ENCODE measurements at places on chromosomes 7 and 10. TPM values are rescaled to one million over a fixed set of nuclear protein-coding genes. Genes with fewer than 3 reads are reported as not detected.

The INHBA gene
- 41.5 TPM for total RNA-seq

DNA sequence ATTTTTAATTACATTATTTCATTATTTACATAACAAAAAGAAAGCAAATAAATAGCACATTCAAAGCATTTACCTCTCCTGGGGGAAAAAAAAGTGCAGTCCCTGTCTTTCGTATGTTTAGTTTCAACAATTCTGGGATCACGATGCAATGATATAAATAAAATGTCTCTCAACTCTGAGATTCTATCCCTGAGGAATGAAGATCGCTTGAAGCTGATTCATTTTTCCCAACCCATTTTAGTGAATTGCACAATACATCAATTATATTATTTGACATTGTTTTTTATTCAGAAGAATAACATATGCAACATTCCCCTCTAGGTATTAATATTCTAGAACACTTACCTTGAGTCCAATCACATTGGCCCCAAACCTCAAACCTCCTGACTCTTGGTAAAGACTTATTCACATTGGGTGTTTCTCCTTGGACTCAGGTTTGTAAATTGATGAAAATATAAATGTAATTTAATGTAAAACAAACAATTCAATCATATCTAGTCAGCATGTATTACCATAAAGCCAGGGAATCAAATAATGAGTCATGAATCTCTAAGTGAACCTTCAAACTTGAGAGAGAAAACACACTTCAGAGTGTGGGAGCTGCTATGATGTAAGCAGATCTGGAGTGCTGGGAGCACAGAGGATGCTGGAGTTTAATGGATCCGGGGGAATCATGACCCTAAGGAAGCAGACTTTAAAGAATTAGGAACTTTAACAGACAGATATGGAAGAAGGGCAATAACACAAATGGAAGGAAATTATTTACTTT, 5.3 kb upstream of the SCIN start:
- peaks cover under 1% of the 10 kb centered on the region for H3K4me1 ChIP-seq
- no peak for DNase-seq
- no peaks in the 10 kb centered on the region for H3K27me3 ChIP-seq
- H3K27ac ChIP-seq = no peak overlapping the region
- no peaks in the 10 kb centered on the region for H3K36me3 ChIP-seq

DNA sequence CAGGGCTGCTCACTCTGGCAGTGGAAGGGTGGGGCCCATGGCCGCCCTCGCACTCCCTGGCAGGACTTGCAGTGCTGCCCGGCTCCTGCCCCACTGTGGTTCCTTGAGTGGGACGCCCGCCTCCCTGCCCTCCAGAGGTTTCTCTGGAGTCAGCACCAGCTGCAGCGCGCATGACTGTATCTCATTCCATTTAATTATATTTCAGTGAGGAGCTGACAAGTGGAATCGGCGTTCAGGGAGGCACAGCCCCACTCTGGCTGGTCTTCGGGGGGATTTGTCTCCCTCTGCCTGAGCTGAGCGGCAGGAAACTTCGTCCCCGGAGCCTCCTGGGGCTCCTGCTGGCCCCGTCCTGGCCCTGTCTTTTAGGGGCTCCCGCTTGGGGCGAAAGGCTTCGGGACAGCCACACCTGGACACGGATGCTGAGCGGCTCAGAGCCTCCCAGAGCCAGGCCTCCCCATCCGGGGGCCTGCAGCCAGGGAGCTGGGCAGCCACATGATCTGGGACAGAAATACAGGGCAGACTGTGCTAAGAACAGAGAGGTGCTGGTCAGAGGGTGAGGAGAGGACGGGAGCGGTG, 75.3 kb upstream of the NKX6-2 start:
- H3K27ac ChIP-seq = no peak overlapping the region
- H3K36me3 ChIP-seq = no peaks in the 10 kb centered on the region
- H3K4me1 ChIP-seq = no peaks in the 10 kb centered on the region
- H3K27me3 ChIP-seq = no peaks in the 10 kb centered on the region
- no peak for DNase-seq

The PPP1R9A gene
- total RNA-seq = 0.85 TPM

The SAMD8 gene
- 16.5 TPM for total RNA-seq

The SEMA4G gene
- 2.1 TPM for total RNA-seq

- no peak overlapping the region for H3K27ac ChIP-seq
- H3K36me3 ChIP-seq = no peaks in the 10 kb centered on the region
- H3K27me3 ChIP-seq = no peaks in the 10 kb centered on the region
- DNase-seq = no peak
- H3K4me3 ChIP-seq = no peak overlapping the region
- no peaks in the 10 kb centered on the region for H3K4me1 ChIP-seq
These were observed 52.1 kb downstream of the ADD3 start for GRCh38 chr10:110059925-110060324.

The PRPF18 gene
- total RNA-seq = 3.4 TPM

- DNase-seq = no peak
- no peaks in the 10 kb centered on the region for H3K27me3 ChIP-seq
- no peak overlapping the region for H3K4me3 ChIP-seq
- H3K27ac ChIP-seq = no peak overlapping the region
- no peaks in the 10 kb centered on the region for H3K4me1 ChIP-seq
These were observed 418.9 kb downstream of the XPNPEP1 start for GRCh38 chr10:109504401-109504800.

GRCh38 chr7:140983802-140984201, 30.9 kb downstream of the MRPS33 start:
- no peak overlapping the region for H3K4me3 ChIP-seq
- no peak for DNase-seq
- no peaks in the 10 kb centered on the region for H3K36me3 ChIP-seq

The XRCC2 gene
- 0.11 TPM for total RNA-seq

- H3K36me3 ChIP-seq = no peaks in the 10 kb centered on the region
- H3K4me1 ChIP-seq = no peaks in the 10 kb centered on the region
- H3K27me3 ChIP-seq = no peaks in the 10 kb centered on the region
- H3K4me3 ChIP-seq = no peak overlapping the region
- no peak overlapping the region for H3K27ac ChIP-seq
- DNase-seq = no peak
These were observed 225.7 kb upstream of the ANKRD30A start for GRCh38 chr10:36899652-36900051.

The CUZD1 gene
- not detected for total RNA-seq

GRCh38 chr7:127766831-127767459, 115.0 kb downstream of the SND1 start:
- no peaks in the 10 kb centered on the region for H3K27me3 ChIP-seq
- H3K4me1 ChIP-seq = peaks cover 12% of the 10 kb centered on the region
- H3K27ac ChIP-seq = no peak overlapping the region
- H3K36me3 ChIP-seq = no peaks in the 10 kb centered on the region

- H3K36me3 ChIP-seq = no peaks in the 10 kb centered on the region
- no peaks in the 10 kb centered on the region for H3K27me3 ChIP-seq
- H3K4me3 ChIP-seq = no peak overlapping the region
These were observed 49.7 kb upstream of the ANTXRL start for GRCh38 chr10:46236941-46237681.

DNA sequence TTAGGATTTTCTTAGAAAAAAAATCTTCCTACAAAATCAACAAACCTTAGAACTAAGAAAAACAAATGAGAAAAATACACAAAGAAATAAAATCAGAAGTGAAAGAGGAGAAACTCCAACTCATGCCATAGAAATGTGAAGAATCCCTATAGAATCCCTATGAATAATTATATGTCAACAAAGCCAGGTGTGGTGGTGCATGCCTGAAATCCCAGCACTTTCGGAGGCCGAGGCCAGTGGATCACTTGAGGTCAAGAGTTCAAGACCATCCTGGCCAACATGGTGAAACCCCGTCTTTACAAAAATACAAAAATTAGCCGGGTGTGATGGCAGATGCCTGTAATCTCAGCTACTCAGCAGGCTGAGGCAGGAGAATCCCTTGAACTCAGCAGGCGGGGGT, 27.1 kb downstream of the ACSM6 start:
- H3K4me1 ChIP-seq = no peaks in the 10 kb centered on the region
- H3K27me3 ChIP-seq = no peaks in the 10 kb centered on the region

- H3K4me3 ChIP-seq = no peak overlapping the region
- no peaks in the 10 kb centered on the region for H3K4me1 ChIP-seq
- H3K27ac ChIP-seq = no peak overlapping the region
- H3K36me3 ChIP-seq = peaks cover 24% of the 10 kb centered on the region
- DNase-seq = no peak
These were observed 11.9 kb downstream of the PSTK start for GRCh38 chr10:122992031-122992585.

Measured in ascending aorta (tissue), 2 donors.